Activated naive CD4-positive, alpha-beta T cell treated with anti-CD3 and anti-CD28 coated beads, Interleukin-2, amount 50 U/mL, for 16 hours (primary cell): ENCODE measurements at places on chromosomes 12 and 14.
A peak's percentile ranks its signal among the peaks of the same experiment; 100 is the strongest.

DNA sequence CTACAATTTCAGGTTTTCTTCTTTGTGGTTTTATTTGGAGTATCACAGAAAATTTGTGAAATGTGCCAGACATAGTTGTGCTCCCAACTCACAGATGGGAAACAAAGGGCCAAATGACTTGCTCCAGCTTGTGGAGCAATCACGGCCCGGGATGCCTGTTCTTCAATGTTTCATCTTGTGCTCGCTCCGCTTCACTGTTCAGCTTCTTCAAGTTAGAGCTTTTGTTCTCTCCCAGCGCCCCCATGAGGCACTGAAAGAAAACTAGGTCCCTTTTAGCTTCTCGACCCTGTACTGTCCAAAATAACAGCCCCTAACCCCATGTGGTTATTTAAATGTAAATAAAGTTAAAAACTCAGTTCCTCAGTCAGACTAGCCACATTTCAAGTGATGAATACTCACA is 187.9 kb upstream of the STXBP6 start:
- DNase-seq = no peak

DNA sequence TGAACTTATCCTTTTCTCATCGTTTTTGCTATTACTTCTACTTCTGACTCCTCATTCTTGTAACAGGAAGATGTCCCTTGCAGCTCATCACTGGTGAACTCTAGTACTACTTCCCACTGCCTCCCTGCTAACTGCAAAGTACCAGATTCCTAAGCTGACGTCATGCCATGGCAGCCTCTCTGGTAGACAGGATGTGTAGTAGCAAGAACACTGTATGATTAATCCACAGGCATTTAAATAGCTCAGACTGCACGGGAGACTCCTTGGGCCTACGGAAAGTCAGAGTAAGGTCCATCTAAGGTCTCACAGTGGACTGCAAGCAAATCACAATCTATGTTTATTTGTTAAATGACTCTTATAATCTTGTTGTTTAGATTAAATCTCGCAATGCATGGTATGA is 43.5 kb downstream of the DNAI7 start:
- no peak for DNase-seq

DNA sequence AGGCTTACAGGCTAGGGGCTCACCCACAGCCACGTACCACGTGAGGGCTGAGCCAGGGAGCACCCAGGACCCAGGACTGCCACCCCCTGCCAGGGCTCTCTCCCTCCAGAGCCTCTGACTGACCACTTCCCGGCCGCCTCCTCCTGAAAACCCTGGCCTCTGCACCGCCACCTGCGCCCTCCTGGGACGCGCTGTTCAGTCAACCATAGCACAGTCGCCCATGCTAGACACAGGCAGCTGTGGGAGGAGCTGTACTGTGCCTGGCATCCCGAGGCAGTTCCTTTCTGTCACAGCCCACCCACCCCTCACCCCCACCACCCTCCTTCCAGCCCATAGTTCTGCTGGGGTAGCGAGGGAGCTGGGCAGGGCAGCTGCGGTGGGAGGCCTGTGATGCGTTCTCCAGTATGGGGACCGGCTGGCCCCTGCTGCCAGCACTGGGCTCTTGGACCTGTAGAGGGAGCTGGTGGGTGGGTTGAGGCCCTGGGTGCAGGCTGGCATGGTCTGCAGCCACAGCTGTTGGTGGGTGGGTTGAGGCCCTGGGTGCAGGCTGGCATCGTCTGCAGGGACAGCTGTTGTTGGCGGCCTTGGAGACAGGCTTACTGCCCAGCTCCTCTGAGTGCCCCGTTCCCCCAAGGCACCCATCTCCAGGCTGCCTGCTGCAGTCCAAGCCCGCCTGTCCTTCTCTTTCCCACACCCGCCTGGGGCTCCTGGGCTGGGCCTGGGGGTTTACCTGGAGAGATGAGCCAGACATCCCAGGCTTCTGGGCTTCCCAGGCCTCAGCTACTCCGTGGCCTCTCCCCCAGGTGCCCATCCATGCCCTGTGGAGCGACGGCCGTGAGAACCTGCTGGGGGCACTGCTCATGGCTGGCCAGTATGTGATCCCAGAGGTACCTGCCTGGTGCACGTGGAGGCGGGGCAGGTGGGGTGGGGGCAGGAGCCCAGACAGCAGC is 11.5 kb downstream of the ASPG start:
- DNase-seq = no peak

GRCh38 chr14:67497216-67497615 is 8.7 kb upstream of the TMEM229B start:
- DNase-seq = no peak

- no peak for DNase-seq
Measured at GRCh38 chr12:79453820-79454219, 236.9 kb downstream of the PAWR start.

- peak; percentile 62 for DNase-seq
Measured at GRCh38 chr12:39620659-39621658, 1.4 kb upstream of the ABCD2 start.

GRCh38 chr12:1350055-1350933 is 244.1 kb downstream of the FBXL14 start:
- no peak for DNase-seq

GRCh38 chr14:89613260-89614008 is 196.4 kb upstream of the FOXN3 start:
- DNase-seq = no peak

- DNase-seq = no peak
Measured at GRCh38 chr12:87689196-87689595, 340.0 kb downstream of the C12orf50 start.

DNA sequence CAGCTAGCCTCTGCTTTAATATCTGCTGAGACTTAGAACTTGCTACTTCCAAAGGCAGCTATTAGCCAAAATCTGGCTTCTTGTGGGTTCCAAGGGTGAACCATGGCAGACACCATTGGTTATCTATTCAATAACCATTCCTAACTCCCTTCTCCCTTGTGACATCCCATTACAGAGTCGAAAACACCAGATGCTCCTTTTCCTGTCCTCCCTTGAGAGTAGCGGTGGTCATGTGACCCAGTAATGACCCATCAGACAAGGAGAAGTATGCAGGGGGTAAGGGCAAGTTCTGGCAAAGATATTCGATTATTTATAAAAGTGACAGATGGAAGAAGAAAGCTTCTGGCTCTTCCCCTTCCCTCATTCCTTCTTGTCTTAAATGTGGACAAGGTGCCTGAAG is 20.1 kb downstream of the TGFB3 start:
- no peak for DNase-seq

DNA sequence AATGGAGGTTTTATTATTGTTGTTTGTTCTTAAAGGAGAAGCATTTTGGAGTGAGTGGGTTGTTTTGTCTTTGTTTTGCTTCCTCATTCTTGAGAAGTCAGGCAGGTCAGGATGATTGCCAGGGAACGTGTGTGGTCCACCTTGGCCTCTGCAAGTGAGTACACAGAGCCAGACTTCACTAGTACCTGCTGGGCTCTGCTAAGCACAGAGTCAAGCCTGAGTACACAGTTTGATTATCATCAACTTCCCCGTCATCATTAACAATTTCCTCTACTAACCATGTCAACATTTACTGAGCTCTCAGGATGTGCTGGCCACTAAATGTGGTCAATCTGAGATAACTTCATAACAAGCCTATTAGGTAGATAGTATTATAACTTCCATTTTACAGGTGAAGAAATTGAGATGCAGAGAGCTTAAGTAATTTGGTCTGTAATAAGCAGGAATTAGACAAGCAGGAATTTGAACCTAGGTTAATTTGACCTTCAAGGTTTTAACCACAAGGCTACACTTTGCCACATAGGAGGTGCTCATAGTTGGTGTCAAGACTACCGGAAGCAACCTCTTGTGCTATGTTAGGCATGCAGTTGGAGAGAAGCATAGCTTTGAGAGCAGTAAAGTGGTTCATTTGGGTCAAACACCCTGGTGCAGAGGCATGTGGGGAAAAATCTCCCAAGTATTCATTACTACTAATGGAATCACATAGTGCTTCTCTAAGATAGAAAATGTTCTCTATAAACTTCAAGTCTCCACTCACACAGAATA is 178.3 kb downstream of the NUAK1 start:
- no peak for DNase-seq

GRCh38 chr12:51033457-51034089 is 7.4 kb upstream of the SLC11A2 start:
- DNase-seq = no peak

- no peak for DNase-seq
Measured at GRCh38 chr12:104454997-104455396, 1.8 kb upstream of the CHST11 start.

DNA sequence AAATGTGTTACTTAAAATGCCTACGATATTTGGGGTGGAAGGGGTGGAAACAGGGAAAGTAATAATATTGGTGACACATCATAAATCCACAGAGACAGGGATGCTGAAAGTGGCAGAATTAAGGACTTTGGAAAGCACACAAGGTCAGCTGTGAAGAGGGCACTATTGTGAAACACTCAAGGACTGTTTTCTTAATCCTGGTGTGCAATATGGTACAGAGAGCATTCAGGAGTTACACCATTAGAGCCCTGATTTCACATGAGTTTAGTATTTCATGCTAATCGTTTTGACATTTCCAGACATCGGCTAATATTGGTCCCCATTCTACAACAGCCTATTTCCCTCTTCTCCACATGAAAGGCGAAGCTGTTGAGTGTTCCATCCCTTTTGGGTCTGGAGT is 219.2 kb downstream of the MSRB3 start:
- DNase-seq = no peak

DNA sequence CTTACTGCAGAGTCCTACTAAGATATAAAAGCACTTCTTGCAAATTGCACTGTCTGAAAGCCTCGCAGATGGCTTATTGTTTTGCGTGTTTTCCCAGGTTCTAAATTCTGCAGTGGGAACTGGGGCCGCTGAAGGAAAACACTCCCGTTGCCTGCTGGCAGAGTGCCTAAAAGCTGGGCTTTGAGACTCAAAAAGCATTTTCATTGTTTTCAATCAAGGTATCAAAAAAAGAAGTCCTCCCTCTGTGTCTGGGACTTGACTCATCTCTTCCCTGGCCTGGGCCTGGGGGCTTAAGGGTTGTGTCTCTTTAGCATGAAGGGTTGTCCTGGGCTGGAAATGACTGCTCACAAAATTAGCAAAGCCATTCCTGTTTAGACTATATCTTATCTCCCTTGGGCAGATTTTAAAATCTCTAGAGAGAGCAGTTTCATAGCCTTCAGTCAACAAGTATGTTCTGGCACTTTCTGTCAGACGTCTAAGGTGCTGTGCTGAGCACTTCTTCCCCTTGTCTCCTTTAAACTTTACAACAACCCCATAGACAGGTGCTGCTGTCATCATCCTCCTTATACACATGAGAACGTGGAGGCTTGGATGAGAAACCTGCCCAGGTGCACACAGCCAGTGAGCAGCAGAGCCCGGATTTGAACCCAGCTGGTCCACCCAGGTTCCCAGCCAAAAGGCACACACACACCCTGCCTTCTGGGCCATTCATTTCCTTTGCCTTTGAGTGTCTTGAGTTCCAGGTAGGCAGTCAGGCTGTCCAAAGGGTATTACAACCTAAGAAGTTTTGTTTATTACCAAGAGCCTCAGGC is 31.1 kb downstream of the ELK3 start:
- no peak for DNase-seq

- no peak for DNase-seq
Measured at GRCh38 chr14:90424075-90424474, 27.2 kb downstream of the CALM1 start.

DNA sequence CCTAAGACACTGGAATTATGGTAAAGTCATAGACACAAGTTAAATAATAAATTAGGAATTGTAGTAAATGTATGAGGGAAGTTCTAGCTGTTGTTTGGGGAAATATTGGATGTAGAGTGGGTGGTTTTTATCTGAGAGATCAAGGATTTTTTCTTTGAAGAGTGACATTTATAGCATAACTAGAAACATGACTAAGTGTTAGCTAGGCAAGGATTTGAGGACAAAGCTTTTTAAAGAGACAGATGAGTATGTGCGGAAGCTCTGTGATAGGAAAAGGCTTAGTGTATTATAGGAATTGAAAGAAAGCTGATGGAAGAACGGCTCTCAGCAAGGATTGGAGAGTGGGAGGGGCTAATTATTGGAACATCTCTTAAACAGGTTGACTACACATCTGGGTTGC is 24.5 kb downstream of the PDZRN4 start:
- no peak for DNase-seq

GRCh38 chr12:510071-510825 is 50.5 kb downstream of the B4GALNT3 start:
- no peak for DNase-seq

DNA sequence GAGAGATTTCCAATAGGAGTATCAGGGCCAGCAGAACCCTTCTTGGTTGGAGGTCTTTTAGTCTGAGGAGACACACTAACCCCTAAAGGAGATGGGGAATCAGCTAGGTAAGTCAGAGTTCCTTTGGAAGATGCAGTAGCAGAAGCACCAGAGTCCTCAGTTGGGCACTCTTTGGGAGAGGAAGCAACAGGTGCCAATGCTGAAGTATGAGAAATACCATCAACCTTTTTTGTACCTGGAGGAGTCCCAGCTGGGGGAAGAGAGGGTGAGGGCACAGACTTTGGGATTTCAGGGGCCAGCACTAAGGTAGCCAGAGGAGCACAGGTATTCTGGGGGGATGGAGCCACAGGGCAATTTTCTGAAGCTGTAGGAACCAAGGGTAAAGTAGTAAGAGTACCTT is 6.0 kb downstream of the NACA start:
- no peak for DNase-seq

- DNase-seq = no peak
Measured at GRCh38 chr14:65772921-65773574, 360.5 kb downstream of the FUT8 start.

DNA sequence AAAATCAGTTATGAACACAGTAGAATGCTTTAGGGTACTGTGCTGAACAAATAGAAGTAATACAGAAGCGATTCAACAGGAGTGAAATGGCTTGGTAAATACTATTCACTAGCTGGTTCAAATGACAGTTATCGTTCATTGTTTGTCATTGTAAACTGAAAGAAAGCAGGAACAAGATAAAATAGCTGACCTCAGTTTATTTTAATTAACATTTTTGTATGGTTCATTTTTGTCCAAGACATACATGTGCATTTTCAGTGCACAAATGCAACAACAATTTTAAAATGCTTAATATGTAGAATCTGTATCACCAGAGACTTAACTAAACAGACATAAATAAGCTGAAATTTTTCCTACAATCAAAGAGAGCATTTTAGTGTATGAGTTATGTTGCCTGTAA is 49.9 kb downstream of the ALX1 start:
- no peak for DNase-seq

DNA sequence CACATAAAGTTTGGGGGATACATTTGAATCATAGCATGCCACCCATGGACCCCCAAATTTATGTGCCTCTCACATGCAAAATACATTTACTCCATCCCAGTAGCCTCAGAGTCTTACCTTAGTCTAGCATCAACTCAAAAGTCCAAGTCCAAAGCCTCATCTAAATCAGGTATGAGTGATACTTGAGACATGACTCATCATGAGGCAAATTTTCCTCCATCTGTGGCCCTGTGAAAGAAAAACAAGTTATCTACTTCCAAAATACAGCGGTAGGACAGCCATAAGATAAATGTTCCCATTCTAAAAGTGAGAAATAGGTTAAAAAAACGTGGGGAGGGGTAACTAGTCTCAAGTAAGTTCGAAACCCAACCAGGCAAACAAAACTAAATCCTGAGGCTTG is 444.2 kb downstream of the SNAPC1 start:
- no peak for DNase-seq
